ENCODE measurements at places on chromosomes 3 and 15.

DNA sequence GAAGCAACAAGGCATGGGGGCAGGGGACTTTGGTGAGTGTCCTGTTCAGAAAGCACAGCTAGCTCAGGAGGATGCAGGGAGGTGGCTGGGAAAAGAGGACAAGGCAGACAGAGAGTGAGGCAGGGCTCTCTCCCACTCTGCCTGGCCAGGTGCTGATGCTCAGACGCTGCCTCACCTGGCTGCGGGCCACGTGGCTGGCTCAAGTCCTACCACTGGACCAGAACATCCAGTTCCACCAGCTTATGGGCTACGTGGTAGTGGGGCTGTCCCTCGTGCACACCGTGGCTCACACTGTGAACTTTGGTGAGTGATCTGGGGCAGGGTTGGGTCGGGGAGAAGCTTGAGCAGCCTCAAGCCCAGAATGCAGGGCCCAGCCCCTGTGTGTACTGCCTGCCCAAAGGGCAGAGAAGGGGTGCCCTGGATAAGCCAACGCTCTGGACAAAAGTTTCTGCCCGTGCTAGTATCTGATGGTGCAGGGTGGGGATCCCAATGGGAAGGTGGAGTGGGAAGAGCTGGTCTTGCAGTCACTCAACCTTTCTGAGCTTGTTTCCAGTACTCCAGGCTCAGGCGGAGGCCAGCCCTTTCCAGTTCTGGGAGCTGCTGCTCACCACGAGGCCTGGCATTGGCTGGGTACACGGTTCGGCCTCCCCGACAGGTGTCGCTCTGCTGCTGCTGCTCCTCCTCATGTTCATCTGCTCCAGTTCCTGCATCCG lies 20.9 kb downstream of the NOX5 start:
- DNase-seq = no peak

DNA sequence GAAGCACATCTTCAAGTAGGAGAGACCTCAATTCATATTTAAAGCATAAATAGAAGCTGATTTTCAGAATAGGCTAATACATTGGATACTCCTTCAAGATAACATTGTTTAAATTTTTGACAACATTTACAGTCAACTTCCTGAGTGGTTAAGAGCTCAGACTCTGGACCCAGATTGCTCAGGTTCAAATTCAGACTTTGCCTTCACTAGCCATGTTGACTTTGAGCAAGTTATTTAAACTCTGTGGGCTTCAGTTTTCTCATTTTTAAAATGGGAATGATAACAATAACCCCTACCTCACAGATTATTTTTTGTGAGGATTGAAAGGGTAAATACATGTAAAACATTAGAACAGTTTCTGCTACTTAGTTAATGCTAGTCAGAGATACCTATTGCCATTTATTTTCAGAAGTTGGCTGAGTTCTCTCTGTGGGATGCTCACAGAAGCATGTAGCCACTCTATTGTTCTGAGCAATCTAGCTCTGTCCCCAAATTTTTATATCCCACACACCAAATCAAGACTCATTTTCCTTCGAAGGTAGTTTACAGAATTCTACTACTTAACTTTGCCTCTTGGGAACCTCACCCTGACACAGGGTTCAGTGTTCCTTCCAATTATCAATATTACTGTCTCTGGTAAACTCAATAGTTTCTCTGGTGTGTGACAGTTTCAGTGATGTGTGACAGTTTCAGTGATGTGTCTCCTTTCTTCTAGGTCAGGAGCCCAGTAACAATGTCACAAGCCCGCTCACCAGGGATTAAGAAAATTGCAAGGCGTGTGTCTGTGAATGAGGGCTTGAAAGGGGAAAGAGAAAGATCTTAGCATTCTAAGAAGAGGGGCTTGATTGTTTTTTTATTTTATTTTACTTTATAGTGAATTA lies 79.4 kb upstream of the OSTN start:
- no peak for DNase-seq

DNA sequence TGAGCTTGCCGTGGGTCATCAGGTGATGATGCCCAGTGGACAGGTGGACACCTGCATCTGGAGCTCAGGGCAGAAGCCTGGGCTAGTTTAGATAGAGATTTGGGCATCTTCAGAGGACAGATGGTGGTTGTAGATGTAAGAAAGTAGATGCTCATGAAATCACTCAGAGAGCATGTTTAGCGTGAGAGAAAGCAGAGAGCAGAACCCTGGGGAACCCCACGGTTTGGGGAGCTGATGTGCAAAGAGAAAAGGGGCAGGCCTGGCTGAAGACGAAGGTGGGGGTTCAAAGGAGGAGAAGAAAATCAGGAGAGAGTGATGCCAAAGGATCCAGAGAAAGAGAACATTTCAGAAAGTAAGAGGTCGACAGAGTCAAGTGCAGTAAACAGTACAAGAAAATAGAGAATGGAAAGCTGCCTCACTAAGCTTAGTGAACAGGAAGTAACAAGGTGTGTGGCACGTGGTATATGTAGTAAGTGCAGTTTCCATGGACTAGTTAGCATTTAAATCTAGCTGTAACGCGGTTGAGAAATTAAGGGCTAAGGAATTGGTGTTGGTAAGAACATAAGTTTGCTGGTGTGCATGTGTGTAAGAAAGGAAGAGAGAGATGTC lies 13.5 kb downstream of the TIGIT start:
- no peak for DNase-seq

GRCh38 chr3:115019900-115020299 lies 127.2 kb downstream of the ZBTB20 start:
- DNase-seq = no peak

Data from AG10803 (cell line).